ENCODE measurements at places on chromosomes 12 and 14.

DNA sequence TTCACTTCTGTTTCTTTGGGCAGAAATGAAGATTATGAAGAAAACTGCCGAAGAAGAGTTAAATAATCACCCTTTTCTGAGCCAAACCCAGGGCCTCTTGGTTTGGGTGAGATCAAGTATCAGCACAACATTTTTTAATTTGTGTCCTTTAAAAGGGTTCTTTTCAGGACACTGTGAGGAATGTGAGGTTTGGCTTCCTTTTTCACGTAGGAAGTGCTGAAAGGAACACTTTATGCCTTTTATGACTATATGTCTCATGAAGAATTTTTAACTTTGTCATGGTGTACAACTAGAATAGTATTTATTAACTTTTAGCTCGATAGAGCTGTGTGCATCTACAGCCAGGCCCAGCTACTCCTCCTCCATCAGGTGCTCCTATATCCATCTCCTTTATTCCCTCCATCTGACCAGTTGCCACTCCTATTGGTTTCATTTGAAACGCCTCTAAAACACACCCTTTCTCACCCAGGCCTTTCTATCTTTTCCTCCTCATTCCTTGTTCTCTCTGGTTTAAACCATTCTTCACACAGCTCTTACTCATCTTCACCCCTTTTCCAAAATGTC is 103.6 kb upstream of the LRIG3 start:
- DNase-seq: no peak

GRCh38 chr12:93569656-93570551 is 2.6 kb upstream of the SOCS2 start:
- peak; percentile 73 for DNase-seq

DNA sequence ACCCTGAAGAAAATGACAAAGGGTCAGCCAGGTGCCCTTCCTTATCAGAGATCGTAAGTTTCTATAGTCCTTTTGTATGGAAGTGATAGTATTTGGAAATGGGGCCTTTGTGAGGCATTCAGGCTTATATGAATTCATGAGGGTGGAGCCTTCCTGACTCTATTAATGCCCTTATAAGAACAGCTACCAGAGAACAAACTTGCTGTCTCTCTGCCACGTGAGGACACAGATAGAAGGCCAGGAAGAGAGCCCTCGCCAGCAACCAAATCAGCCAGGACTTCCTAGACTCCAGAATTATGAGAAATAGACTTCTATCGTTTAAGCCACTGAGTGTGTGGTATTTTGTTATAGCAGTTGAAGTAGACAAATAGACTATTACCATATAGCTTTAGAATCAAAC is 36.7 kb downstream of the TRMT5 start:
- no peak for DNase-seq

DNA sequence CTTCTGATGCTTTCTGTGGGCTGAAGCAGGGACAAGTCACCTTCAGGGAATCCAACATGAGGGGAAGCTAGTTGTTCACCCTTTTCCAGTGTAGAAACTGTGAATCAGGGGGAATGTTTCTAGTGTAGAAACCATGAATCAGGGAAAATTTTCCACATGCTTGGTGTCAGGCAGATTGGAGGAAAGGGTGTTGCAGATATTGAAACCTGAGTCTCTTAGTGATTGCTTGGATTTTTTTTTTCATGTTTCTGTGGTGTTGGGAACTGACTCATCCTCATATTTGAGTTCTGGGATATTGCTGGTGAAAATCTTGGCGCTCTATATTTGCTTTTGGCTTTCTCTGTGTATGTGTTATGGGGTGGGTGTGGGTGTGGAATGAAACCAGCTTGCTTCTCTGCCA is 144.5 kb upstream of the FBXO33 start:
- DNase-seq: peak; percentile 62

DNA sequence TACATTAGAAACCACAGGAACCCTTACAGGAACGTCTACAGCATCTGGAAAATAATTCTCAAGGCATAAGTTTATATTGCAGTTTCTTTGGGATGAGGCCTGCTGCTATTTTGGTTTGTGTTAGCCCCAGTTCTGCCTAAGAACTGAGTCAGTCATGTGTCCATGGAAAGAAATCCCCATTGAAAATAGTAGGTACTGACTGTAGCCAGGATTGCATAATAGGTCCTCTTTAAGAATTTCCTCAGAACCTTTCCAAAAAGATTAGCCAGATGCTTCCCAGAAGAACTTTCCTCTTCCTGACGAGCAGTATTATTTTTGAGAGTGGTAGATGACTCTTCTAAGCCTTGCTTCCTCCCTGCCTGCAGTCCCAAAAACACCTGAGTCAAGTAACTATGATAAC is 52.6 kb downstream of the RASSF8 start:
- peak; percentile 81 for DNase-seq

DNA sequence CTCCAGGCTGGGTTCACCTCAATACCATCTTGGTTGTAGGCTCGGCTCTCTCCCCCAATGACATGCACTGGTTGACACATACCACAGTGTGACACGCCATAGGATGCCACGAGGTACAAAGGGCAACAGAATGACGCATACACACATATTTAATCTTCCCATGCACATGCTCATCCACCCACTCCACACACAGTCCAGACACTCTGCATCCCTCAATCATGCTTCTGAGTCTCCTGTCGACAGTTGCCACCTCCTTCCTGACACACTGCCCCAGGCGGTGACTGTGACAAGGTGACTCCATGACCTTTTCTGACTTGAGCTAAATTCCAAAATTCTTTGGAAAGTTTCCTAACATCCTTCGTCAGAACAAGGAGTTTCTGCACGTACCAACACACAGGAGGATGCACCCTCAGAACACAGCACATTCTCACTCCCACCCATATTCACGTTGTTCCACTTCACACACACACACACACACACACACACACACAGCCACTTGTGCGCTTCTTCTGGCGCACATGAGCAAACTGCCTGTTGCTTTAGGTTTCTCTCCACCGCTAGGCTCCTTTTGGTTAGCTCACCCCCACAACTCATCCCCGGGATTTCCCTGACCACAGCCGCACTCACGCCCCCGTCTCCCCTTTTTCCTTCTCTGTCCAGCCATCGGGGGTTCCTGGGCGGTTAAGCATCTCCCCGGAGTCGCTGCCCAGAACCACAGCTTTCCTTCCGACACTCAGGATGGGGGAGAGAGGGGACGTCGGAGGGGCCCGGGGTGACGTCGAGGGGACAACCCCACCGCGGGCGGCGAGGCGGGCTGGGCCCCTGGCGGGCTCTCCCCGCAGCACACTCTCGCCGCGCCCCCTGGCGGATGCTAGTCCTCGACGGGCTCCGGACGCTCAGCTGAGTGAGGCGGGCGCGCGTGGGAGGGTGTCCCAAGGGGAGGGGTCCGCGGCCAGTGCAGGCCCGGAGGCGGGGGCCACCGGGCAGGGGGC is 536 bp upstream of the WNT1 start:
- no peak for DNase-seq

GRCh38 chr12:57718641-57719528 is 19.7 kb downstream of the AGAP2 start:
- no peak for DNase-seq

GRCh38 chr14:96176275-96176674 is 28.4 kb upstream of the BDKRB2 start:
- peak; percentile 67 for DNase-seq

- no peak for DNase-seq
These were observed 3.0 kb upstream of the PLXNC1 start for GRCh38 chr12:94145191-94145983.

DNA sequence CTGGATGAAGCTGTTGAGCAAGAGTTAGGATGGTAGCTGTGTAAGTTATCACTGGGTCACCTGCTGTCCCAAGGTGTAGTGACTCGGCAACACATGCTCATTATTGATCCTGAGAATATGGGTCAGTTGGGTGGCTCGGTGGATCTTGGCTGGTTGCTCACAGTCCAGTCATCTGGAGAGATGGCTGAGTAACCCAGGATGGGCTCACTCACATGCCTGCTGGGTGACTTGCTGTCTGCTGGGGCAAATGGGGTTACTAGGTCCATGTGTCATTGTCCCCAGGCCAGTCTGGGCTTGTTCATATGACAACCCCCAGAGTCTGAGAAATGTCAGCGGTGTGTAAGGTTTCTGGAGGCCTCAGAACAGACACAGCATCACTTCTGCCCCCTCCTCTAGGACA is 69.5 kb downstream of the SLC15A4 start:
- no peak for DNase-seq

GRCh38 chr14:78519863-78520262 is 349.7 kb downstream of the NRXN3 start:
- peak; percentile 6 for DNase-seq

- DNase-seq: no peak
These were observed 13.8 kb downstream of the GPR132 start for GRCh38 chr14:105051182-105052109.

GRCh38 chr12:112325622-112326207 is 56.5 kb downstream of the HECTD4 start:
- no peak for DNase-seq

GRCh38 chr14:28102001-28102400 is 664.6 kb upstream of the FOXG1 start:
- DNase-seq: no peak

GRCh38 chr12:125528281-125528680 is 463.0 kb downstream of the AACS start:
- DNase-seq: no peak

DNA sequence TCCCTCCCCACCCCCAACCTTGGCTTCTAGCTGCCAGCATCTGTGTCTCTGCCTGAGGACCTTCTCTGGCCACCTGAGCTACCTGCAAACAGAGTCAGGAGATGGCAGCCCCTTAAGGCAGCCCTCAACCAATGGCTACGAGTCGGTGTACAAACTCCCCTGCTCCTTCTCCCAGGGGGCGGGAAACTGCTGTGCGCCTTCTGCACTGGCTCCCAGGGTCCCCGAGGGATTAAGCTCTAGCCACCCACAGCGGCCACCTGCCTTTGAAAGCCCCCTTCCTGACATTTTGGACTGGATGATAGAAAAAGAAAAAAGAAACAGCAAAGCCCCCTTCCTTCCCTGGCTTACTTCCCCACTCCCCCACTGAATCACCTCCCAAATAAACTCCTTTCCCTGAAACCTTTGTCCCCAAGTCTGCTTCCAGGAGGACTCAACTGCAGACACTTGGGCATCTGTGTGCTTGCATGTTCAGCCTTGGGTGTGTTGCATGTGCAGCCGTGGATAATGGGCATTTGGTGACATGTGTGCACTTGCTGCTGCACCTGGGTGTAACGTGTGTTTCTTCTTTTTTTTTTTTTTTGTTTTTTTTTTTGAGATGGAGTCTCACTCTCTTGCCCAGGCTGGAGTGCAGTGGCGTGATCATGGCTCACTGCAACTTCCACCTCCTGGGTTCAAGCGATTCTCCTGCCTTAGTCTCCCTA is 6.0 kb downstream of the SDS start:
- no peak for DNase-seq

GRCh38 chr14:80792771-80793170 is 148.8 kb downstream of the CEP128 start:
- DNase-seq: no peak

GRCh38 chr14:96217376-96217913 is 12.8 kb downstream of the BDKRB2 start:
- no peak for DNase-seq

DNA sequence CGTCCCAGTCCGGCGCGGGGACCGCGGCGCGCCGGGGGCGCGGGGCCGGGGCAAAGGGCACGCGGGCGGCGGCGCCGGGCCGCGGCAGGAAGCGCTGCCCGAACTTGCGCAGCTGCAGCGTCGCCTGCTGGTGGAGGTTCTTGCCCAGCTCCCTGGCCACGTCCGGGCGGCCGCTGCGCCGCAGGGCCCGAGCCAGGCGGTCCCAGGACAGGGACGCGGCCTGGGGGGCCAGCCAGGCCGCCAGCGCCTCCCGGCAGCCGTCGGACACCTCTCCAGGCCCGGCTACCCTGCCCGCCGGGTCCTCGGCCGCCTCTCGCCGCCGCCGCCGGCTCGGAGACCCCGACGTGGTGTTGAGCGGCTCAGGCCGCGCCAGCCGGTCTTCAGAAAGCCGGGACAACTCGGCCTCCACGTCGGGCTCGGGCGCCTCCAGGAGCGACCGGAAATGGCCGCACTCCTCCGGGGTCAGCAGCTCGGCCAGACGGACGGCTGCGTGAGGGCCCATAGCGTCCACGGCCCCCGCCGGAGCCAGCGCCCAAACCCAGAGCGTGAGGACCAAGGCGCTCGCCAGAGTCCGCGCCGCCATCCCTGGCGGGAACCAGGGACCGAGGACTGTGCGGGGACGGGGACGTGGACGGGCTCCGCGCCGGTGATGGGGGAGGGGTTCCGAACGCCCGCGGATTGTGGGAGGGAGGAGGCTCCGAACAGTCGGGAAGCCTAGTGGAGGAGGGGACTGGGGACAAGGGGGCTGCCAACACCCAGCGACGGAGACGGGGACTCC is 34.0 kb downstream of the FIGNL2 start:
- DNase-seq: peak; percentile 59

DNA sequence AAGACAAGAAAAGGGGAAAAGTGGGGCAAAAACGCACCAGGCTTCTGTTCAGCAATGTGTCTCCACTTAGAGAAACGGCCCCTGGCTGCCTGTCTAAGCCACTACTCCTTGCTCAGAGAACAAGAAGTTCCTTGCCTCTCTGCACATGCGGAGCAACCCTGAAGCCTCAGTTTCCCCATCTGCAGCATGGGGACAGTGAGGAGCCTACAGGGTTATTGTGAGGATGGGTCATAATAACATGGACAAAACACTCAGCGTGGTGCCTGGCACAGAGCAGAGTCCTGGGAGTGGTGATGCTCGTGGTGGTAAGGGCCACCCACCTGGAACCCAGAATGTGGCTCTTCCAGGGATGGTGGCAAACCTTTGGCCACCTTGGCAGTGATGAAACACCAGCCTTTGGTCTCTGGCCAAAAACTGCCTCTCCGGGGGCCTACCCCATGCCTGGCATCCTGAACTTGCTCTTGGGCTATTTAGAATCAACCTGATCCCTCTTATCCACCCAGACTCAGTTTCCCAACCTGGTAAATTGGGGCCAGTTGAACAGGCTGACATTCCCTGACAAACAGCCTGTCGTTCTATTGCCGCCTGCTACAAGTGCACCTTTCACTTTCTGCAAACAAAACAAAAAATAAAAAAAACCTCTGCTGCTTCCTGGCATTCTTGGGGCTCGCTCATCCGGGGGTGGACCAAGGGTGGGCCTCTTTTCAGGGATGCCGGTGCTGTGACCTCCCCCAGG is 56.5 kb upstream of the DLK1 start:
- no peak for DNase-seq

DNA sequence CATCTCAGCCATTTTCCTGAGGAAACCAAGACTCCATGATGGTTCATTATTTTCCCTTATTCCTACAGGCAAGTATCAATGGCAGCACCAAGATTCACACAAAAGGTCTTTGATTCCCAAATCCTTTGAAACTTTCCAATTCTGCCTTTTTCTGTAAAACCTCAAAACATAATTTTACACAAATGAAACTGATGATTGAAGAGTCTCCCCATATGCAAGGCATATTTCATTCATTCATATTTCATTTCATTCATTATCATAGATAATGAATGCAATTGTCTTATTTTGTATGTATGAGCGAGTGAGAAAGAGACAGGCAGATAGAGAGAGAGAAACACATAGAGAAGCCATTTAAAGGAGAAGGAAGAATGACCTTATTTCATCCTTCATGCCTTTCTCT is 172.8 kb downstream of the BTG1 start:
- no peak for DNase-seq
